ENCODE measurements at places on chromosomes 7 and 10.

DNA sequence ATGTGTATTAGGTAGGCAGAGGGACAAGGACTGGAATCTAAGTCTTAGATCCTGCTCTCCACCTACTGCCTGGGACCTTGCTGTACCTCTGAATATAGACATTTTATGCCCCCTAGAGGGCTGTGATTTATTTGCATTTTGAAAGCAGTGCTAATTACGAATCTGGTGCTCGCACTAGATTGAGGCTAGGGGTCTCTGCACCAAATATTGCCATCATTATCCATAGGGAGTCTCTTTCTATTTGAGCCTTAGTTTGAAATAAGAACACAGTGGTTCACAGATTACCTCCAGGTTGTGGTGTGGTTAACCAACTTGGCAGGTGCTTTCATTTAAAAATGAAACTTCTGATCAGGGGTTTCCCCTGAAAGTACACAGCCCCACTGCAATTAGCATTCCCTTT, 41.8 kb downstream of the CNNM1 start:
- DNase-seq = no peak

- no peak for DNase-seq
These were observed 143.0 kb upstream of the TCF7L2 start for GRCh38 chr10:112807013-112807412.

DNA sequence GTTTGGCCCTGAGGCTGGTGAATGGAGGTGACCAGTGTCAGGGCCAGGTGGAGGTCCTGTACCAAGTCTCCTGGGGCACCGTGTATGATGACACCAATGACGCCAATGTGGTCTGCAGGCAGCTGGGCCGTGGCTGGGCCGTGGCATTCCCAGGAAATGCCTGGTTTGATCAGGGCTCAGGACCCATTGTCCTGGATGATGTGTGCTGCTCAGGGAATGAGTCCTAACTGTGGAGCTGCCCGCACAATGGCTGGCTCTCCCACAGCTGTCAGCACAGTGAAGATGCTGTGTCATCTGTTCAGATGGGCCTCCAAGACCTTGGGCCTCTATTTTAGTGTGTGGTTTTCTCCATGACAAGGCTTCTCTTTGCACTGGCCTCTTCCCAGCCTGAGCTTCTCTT, 64.0 kb downstream of the DMBT1 start:
- no peak for DNase-seq

DNA sequence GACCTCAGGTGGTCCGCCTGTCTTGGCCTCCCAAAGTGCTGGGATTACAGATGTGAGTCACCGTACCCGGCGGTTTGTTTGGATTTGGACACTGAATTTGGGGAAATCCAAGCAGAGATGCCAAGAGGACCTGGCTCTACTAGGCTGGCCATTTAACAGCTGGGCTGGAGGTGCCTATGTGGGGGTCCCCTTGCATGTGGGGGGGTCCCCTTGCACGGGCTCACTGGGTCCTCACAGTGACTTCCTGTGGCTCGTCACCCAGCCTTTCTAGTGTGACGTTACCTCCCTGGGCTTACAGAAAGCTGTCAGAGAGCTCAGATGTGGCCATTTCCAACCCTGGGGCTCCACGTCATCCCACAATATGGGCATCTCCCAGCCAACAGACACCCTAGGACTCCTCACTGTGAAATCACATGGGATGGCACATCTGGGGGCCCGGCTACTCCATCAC, 49.3 kb upstream of the GNA12 start:
- no peak for DNase-seq

DNA sequence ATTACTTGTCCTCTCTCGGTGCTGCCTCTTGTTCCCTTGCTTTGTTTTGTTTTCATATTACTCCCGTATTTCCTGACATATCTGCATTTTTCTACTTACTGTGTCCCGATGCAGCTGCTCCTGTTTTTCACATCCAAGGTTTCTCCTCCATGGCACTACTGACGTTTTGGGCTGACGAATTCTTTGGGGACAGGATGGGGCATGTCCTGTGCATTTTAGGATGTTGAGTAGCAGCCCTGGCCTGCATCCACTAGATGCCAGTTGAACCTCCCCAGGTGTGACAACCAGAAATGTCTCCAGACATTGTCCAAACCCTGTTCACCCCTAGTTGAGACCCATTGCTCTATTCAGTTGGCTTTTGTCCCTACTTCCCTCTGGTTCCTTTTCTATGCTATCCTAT, 12.4 kb downstream of the ZNF789 start:
- no peak for DNase-seq

DNA sequence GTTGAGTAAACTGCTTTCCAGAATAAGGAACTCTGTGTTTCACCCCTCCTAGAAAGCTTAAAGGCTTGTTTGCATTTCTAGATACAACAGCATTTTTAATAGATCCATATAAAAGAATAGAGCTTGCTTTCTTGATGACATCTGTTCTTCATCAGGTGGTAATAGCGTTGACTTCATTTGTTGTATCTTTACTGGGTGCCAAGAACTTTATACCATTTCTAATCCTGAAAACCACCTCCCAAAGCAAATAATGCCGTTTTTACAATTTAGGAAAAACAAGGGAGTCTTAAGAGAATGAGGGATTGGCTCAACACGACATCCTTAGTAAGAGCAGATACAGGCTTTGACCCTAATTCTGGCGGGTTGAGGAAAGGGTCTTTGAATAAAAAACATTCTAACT, 993.4 kb downstream of the TYW1 start:
- DNase-seq = no peak

GRCh38 chr10:87635498-87636312, 24.0 kb upstream of the PAPSS2 start:
- DNase-seq = no peak

DNA sequence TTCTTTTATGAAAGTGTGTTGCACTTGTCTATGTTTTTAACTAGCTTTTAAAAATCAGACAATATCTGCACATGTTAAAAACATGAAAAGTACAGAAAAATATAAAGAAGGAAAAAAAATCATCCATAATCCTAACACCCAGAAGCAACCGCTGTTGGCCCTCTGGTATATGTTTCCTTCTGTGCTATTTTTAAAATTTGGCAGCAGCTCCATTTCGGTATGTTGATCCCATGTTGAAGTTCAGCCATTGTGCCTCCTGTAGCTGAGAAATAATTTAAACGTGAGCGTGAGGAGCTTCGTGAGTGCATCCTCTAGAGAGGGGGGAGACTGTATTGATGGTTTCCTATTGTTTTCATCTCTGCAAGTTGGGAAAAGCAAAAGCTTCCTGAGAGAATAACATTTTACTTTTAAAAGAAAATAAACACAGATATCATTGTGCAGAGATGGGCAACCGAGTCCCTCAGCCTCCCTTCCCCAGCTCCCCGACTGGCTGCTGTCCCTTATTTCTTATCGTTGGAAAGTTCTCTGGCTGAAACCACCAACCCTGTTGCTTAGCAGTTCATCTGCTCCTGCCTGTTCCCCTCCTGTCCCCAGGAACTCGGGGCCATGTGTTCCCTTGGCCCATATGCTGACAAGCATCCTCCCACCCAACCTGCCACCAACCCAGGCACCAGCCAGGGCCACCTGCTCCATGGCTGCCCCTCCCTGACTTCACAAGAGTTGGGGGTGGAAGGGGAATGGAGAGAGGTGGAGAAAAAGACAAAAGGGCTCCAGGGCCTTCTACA, 499.1 kb upstream of the PODXL start:
- DNase-seq = no peak

GRCh38 chr10:124640538-124641231, 103.5 kb downstream of the FAM53B start:
- DNase-seq = no peak

DNA sequence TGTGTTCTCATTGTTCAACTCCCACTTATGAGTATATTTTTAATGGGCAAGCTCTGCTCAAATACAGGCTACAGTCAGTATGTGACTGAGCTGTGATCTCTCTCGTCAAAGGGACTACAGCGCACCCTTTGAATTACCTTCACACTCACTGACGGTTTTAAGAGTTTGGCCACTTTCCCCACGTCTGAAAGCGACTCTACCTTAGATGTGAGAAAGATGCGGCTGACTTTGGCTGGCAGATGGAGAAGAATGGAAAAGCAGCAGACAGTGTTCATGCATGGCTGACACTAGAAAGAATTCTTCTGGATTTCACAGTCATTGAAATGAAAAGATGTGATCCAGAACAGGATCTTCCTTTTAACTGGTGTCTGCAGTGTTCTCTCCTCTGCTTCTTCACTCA, 2.0 kb upstream of the ATRNL1 start:
- no peak for DNase-seq

DNA sequence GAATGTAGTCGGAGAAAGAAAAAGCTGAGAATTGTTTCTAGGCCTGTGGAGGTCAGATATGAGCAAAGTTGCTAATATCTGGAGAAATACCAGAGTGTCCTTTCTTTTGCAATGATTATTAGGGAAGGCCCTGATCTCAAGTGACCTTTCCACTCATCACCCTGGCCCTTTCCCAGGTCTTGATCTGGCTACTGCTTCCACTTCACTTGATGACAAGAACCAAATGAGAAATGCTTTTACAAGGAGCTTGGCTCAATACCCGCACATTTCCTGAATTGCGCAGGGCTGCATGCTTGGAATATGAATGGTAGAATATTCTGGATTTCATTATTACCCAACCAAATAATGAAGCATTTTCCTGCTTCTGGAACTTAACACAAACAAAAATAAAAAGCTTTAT, 104.6 kb downstream of the ITGB8 start:
- DNase-seq = no peak

DNA sequence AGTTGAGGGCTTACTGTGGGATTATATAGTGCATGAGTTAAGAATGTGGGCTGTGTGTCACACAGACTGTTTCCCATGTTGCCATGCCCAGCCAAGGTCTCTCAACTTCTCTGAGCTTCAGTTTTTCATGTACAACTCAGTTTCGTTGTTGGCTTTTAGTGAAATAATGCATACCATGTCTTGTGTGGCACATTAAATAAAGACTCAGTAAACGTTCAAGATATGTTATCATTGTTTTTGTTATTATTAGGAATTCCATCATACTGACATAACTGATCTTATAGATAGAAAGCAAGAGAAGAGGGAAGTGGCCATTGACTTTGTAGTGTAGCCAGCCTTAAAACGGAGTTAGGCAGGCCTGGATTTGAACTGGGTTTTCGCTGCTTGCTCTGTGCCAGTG, 2.9 kb downstream of the CDK14 start:
- no peak for DNase-seq

- DNase-seq = no peak
These were observed 24.6 kb upstream of the ELFN1 start for GRCh38 chr7:1645476-1645875.

DNA sequence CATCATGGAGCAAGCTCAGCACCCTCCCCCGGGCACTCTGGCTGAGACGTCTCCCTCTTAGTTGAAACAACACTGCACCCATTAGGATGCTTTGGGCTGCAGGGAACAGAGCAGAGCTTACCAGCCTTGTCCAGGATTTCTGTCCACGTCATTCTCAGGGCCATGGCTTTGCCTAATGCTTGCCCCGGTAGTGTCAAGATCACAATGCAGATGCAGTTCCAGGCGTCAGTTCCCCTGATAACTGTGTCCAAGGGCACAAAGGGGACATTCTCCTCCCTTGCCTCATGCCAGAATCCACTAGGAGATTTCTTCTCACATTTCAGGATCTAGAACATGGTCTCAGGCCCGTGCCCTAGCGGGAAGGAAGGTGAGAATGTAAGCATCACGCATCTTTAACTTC, 17.2 kb upstream of the GRB10 start:
- no peak for DNase-seq

DNA sequence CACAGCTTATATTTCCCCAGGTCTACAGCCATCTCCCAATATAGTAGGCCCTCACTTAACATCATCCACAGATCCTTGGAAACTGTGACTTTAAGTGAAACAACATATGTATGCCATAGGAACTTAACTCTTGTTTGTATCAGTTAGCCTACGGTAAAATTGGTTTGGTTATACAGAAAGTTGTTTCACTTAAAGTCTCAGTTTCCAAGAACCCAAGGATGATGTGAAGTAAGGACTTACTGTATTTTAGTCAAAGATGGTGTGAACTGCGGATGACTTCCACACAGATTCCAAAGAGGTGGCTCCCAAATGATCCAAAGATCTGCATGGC, 56.4 kb upstream of the MRLN start:
- no peak for DNase-seq

DNA sequence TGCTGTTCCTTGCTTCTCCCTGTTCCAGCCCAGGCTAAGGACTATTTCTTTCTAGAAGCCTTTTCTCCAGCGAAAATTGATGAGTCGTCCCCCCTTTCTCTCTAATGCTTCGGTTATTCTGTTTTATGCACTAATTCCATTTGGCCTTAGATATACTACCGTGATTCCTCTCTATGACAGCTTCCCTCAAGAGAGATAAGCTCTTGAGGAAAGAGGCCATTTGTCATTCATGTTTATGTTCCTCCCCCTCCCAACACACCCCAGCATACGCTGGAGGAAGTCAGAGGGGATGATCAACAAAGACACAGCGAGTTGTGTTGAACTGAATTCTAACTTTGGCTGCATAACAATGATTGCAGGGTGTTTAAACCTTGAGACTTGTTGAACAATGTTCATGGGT, 198.8 kb downstream of the BMPER start:
- no peak for DNase-seq

- no peak for DNase-seq
These were observed 132.3 kb upstream of the ANK3 start for GRCh38 chr10:60521974-60522405.

GRCh38 chr7:18475488-18475887, 20.1 kb upstream of the HDAC9 start:
- DNase-seq = no peak

DNA sequence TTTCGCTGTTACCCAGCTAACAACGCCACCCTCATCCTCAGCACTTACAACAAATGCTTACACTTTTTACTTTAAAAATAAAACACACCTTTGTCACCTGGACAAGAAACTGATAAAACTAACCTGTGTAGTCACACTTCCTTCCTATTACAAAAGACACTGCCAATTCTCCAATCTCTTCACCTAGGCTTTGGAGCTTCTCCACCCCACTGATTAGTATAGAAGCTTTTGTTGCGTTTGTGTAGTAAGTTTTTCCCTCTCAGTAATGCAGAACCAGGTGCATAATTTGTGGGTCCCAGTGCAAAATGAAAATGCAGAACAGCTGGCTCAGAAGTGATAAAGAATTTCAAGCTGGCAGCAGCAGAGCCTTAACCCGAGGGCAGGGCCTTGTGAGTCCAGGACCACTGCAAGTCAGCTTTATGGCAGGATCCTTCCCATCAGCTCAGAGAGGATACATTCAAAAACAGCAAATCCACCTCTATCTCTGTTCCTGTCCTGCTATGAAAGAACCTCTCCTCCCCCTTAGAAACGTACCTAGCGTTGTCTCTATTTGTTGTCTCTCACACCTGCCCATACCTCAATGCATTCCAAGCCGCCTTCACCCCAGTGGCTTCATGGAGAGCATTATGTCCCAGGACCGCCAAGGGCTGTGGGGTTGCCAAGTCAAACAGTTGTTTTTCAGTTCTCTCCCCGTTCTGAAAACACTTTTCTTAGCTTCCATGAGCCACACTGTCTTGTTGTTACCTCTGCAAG, 40.3 kb upstream of the EGFR start:
- DNase-seq = no peak

GRCh38 chr7:99579956-99580777, 17.9 kb upstream of the TMEM225B start:
- peak; percentile 57 for DNase-seq

GRCh38 chr10:78937800-78938694, 130.7 kb upstream of the ZMIZ1 start:
- no peak for DNase-seq
